ENCODE measurements at places on chromosomes 2 and 18. TPM values are rescaled to one million over a fixed set of nuclear protein-coding genes. Genes with fewer than 3 reads are reported as not detected.
A peak's percentile ranks its signal among the peaks of the same experiment; 100 is the strongest.

ZNF397 gene
- total RNA-seq, result 59.1 TPM

ANKRD62 gene
- not detected for total RNA-seq

GRCh38 chr2:3262437-3263388, 114.9 kb downstream of the EIPR1 start:
- H3K36me3 ChIP-seq, result peaks cover 6% of the 10 kb centered on the region
- H3K4me1 ChIP-seq, result no peaks in the 10 kb centered on the region
- no peaks in the 10 kb centered on the region for H3K27me3 ChIP-seq
- no peak overlapping the region for H3K27ac ChIP-seq
- no peak for DNase-seq

DNA sequence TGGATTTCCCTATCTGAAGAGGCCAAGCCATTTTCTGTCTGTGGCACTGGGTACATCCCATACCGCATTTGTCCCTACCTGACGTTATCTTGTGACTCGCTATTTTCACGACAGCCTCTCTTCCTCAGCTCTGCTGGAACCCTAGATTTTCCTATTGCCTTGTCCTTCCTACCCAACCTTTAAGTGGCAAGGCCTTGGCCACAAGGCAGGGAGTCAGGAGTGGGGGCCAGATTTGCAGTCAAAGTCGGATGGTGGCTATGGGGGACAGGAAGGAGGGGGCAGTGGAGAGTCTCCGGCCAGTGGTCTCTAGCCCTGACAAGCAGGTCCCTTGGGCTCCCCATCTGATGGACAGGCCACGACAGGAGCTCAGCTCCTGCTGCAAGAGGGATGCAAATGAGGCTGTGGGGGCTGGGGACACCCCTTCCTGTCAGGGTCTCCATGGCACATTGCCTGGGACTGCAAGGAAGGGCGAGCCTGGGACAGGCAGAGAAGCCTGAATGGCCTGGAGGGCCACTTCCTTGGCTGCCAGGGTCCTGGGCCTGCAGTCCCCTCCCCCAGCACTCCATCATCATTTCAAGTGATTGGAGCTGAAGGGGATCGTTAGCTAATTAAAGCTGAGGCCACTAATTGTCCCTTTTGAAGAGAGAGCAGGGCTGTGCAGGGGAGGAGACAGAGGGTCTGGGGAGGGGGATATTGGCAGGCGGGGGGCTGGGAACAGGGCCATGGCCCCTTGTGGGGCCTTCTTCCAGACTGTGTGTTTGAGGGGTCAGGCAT, 6.3 kb upstream of the ECEL1 start:
- no peak overlapping the region for H3K4me3 ChIP-seq
- H3K4me1 ChIP-seq, result no peaks in the 10 kb centered on the region
- H3K27ac ChIP-seq, result no peak overlapping the region
- no peaks in the 10 kb centered on the region for H3K27me3 ChIP-seq
- no peaks in the 10 kb centered on the region for H3K36me3 ChIP-seq
- DNase-seq, result no peak

DNA sequence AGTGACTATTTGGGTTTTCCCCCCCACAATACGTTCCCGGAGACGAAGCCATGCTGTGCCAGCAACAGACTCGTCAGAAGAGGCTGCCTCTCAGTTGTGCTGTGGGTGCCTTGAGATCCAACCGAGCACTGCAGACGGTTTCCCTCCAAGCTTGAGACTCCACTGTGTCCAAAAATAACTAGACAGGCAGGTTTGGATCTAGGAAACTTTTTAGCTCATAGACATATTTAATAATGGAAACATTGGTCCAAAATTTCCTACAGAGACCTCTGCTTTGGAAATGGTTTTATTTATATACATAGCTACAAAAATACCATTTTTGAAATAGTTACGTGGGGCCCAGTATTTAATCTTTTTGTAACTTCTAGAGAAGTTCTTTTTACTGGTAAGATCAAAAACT, 63.1 kb upstream of the SPATS2L start:
- H3K27me3 ChIP-seq, result no peaks in the 10 kb centered on the region
- H3K36me3 ChIP-seq, result no peaks in the 10 kb centered on the region
- H3K4me3 ChIP-seq, result no peak overlapping the region

NBAS gene
- 32.6 TPM for total RNA-seq

DNA sequence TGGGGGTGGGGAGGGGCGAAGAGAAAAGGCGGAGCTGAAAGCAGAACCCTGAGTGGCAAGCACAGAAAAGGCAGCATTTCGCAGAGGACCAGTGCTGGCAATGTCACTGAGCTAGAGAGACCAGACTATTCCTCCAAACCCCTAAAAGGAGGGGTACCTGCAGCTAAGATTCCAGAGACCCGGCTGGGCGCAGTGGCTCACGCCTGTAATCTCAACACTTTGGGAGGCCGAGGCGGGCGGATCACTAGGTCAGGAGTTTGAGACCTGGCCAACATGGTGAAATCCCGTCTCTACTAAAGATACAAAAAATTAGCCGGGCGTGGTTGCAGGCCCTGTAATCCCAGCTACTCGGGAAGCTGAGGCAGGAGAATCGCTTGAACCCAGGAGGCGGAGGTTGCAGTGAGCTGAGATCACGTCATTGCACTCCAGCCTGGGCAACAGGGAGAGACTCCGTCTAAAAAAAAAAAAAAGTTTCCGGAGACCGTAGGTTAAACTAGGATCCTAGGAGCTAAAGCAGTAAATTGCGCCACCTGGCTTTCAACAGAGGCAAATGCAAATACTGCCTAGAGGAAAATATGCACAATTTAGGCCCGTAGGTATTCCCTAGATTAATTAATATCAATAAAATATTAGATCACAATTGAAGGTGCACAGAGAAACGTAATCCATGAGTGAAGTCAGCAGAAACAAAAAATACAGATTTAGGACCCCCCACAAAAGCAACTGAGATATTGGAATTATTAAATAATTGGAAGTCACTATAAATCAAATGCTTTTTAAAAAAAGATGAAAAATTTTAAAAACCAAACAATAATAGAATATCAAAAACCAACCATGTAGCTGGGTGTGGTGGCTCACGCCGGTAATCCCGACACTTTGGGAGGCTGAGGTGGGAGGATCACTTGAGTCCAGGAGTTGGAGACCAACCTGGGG, 4.9 kb downstream of the UCN start:
- H3K36me3 ChIP-seq, result no peaks in the 10 kb centered on the region
- peaks cover 6% of the 10 kb centered on the region for H3K4me1 ChIP-seq
- H3K27me3 ChIP-seq, result peaks cover 6% of the 10 kb centered on the region

ITSN2 gene
- total RNA-seq, result 129 TPM

NAGK gene
- 92.4 TPM for total RNA-seq

GRCh38 chr2:29009711-29010677, 28.9 kb downstream of the TOGARAM2 start:
- H3K27me3 ChIP-seq, result no peaks in the 10 kb centered on the region
- H3K36me3 ChIP-seq, result no peaks in the 10 kb centered on the region
- H3K4me1 ChIP-seq, result peaks cover 62% of the 10 kb centered on the region
- H3K4me3 ChIP-seq, result no peak overlapping the region
- H3K27ac ChIP-seq, result peak overlapping the region; percentile 77

- H3K27me3 ChIP-seq, result no peaks in the 10 kb centered on the region
- H3K36me3 ChIP-seq, result no peaks in the 10 kb centered on the region
- no peak for DNase-seq
- H3K27ac ChIP-seq, result no peak overlapping the region
- H3K4me3 ChIP-seq, result no peak overlapping the region
These were observed 30.3 kb downstream of the PAX3 start for GRCh38 chr2:222268311-222268990.

GRCh38 chr2:165524720-165525119, 55.2 kb downstream of the CSRNP3 start:
- H3K27me3 ChIP-seq, result no peaks in the 10 kb centered on the region
- DNase-seq, result no peak
- no peaks in the 10 kb centered on the region for H3K4me1 ChIP-seq
- H3K36me3 ChIP-seq, result no peaks in the 10 kb centered on the region
- H3K4me3 ChIP-seq, result no peak overlapping the region

DNA sequence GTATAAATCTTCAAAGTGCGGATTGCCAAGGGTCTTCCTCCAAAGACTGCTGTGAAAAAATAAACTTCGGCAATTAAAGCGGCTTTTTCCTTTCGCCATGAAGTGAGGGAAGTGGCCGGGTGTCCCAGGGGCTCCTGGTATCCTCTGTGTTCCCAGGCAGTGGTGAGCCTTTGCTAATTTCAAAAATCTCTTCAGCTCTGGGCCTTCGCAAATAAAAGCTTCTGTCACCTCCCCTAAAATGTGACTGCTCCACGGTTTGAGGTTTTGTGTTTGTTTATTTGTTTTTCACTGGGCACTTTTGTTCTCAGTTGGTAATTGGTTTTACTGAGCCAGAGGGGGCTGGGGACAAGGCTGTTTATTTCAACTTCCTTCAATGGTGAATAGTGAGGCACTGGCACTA, 270.1 kb upstream of the POU3F3 start:
- H3K4me3 ChIP-seq, result no peak overlapping the region
- DNase-seq, result no peak
- no peaks in the 10 kb centered on the region for H3K4me1 ChIP-seq
- no peaks in the 10 kb centered on the region for H3K36me3 ChIP-seq
- no peaks in the 10 kb centered on the region for H3K27me3 ChIP-seq

REEP1 gene
- total RNA-seq, result 0.45 TPM

LHCGR gene
- not detected for total RNA-seq

- no peak overlapping the region for H3K27ac ChIP-seq
- H3K4me1 ChIP-seq, result no peaks in the 10 kb centered on the region
- H3K27me3 ChIP-seq, result peaks cover 6% of the 10 kb centered on the region
- no peak overlapping the region for H3K4me3 ChIP-seq
These were observed 197.7 kb downstream of the MTX2 start for GRCh38 chr2:176466918-176467452.

DNA sequence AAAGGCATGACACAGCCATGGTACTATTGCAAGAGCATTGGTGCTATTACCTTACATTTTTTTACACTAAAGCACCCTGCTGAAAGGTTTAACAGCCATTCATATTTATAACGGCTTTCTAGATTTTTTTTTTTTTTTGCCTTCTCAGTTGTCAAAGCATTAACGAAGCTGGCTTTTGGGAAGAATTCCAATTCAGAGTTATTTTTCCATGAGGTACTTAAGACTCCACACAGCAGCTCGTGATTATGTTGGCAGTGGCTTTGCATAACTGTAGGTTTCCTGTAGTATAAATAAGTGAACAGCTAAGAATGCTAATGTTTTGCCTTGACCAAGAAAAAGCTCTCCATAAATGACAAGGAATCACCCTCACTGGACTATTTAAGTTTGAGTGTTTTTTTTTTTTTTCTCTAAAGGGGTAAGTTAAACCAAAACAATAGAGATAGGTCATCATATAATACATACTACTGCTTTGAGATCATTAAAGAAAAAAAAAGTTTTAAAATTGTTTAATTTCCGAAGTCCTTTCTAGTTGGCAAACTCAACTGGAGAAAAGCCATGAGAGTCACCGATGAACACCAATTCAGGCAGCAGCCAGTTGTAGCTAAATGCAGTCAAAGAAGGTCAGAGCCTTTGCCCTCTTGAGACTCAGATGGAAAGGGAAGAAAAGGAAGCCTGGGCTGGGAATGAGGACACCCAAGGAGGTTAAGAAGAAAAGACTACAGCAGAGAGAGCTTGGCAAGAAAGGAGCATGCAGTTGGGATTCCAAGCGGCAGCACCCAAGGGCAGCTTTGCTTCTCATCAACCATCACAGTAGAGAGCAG, 187.4 kb upstream of the NCKAP5 start:
- no peak overlapping the region for H3K4me3 ChIP-seq
- H3K36me3 ChIP-seq, result no peaks in the 10 kb centered on the region
- DNase-seq, result no peak
- no peaks in the 10 kb centered on the region for H3K4me1 ChIP-seq

DNA sequence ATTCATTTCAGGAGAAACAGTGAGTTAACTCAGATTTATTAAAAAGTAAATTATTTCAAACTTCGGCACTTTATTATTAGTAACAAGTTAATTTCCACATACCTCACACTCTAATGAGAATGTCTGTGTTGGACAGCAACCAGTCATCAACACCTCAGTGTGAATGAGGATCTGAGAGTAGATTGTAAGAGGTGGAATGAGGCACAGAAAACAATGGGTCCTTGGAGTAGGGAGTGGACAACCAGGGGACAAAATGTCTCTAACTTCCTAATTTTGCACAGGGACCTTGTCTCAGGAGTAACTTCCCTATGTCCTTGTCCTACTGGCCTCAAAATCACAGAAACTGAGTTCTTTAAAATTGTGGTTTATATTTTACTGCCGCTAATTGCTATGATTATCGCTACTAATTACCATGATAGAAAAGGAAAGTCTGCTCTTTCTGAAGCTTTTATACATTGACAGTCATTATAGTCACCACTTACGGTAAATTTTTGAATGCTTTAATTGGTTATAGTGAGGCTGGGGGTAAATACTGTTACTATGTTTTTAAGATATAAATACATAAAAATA, 82.2 kb upstream of the LRPPRC start:
- H3K27ac ChIP-seq, result no peak overlapping the region
- no peaks in the 10 kb centered on the region for H3K4me1 ChIP-seq
- H3K27me3 ChIP-seq, result no peaks in the 10 kb centered on the region
- no peaks in the 10 kb centered on the region for H3K36me3 ChIP-seq

- no peak overlapping the region for H3K27ac ChIP-seq
- no peaks in the 10 kb centered on the region for H3K27me3 ChIP-seq
- H3K36me3 ChIP-seq, result no peaks in the 10 kb centered on the region
These were observed 291.6 kb downstream of the TNS1 start for GRCh38 chr2:217711188-217711587.

DNA sequence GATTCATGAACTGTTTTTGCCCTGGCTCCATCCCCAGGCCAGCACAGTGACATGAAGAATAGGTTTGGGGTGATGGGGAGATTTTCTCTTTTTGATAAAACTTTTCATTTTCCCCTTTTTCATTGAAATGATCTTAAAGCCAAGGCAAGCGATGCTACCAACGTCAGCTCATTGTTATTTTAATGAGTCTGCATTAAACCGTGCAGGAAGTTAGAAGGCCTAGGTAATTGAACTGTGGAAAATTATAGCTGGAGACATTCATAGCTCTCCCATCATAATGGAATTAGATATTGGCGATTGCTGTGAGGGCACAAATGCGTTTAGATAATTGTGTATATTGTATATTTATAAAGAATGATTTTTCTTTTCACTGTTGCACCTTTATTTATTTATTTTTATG, 33.2 kb downstream of the SMARCAL1 start:
- peaks cover 8% of the 10 kb centered on the region for H3K36me3 ChIP-seq
- H3K27me3 ChIP-seq, result no peaks in the 10 kb centered on the region
- no peak overlapping the region for H3K4me3 ChIP-seq

- H3K27me3 ChIP-seq, result no peaks in the 10 kb centered on the region
- H3K36me3 ChIP-seq, result no peaks in the 10 kb centered on the region
- DNase-seq, result no peak
- no peak overlapping the region for H3K4me3 ChIP-seq
- H3K27ac ChIP-seq, result no peak overlapping the region
These were observed 103.6 kb upstream of the SERPINE2 start for GRCh38 chr2:224142397-224143312.

GRCh38 chr2:202237787-202238233, 587 bp downstream of the SUMO1 start:
- H3K27ac ChIP-seq, result peak overlapping the region; percentile 88
- DNase-seq, result no peak
- H3K36me3 ChIP-seq, result no peaks in the 10 kb centered on the region
- H3K4me3 ChIP-seq, result peak overlapping the region; percentile 82
- H3K4me1 ChIP-seq, result peaks cover 11% of the 10 kb centered on the region

GRCh38 chr2:15449556-15450236, 111.4 kb downstream of the NBAS start:
- no peak overlapping the region for H3K27ac ChIP-seq
- H3K27me3 ChIP-seq, result no peaks in the 10 kb centered on the region
- DNase-seq, result no peak
- H3K4me1 ChIP-seq, result no peaks in the 10 kb centered on the region

Measured in naive thymus-derived CD4-positive, alpha-beta T cell (primary cell).